NCI-H526 (cell line): ENCODE measurements at places on chromosomes 4 and X.

GRCh38 chr4:54626113-54626512 lies 31.6 kb upstream of the KIT start:
- no peak for DNase-seq

- DNase-seq, result no peak
These were observed 5.2 kb upstream of the PGRMC1 start for GRCh38 chrX:119230850-119231249.

GRCh38 chrX:151713849-151714248 lies 2.0 kb upstream of the FATE1 start:
- peak; percentile 13 for DNase-seq

DNA sequence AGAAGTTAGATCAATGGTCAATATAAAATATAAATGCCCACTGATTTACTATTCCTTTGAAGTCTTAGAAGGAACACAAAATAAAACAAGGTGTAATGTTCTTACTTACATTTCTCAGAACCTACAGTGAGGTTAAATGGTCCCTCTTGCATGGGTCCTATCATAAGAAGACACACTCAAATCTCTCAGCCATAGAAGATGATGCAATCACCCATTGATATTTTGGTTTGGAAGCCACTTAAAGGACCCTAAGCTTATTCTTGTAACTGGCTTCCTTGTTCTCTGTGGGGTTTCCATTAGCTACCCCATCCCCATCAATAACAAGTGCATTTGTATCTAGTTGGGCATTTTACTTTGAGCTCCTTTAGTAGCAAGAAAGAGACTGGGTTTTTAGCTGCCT lies 15.1 kb downstream of the REELD1 start:
- no peak for DNase-seq

GRCh38 chr4:158688813-158689212 lies 16.7 kb downstream of the ETFDH start:
- DNase-seq, result no peak

GRCh38 chrX:147735364-147735763 lies 176.4 kb upstream of the FMR1 start:
- no peak for DNase-seq

DNA sequence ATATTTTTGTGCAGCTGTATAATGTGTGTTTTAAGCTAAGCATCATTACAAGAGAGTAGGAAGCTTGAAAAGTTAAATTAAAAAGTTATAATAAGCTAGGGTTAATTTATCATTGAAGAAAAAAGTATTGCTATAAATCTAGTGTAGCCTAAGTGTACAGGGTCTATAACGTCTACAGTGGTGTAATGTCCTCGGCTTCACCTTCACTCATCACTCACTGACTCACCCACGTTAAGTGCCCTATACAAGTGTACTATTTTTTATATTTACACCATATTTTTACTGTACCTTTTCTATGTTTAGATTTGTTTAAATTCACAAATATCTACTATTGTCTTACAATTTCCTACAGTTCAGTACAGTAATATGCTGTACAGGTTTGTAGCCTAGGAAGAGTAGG lies 23.5 kb downstream of the ARAP2 start:
- DNase-seq, result no peak

GRCh38 chrX:142002471-142002870 lies 98.8 kb downstream of the MAGEC1 start:
- no peak for DNase-seq

DNA sequence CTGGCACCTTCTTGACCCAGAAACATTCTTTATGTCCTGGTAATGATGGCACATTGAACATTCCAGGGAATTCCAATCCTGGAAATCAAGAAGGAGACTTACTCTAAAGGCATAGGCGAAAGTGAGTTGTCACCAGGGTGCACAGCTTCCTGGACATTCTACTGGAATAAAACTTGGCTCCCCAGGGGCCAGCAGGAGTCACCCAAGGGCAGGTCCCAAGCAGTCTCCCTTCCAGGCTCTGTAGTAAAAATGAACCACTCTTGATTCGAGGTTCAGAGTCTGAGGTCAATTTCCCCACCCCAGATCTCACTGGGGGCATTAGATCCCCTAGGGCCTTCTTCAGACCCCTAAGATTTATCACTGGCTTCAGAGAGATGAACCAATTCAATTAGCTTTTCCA lies 338.7 kb upstream of the GATB start:
- DNase-seq, result no peak

GRCh38 chrX:856566-857290 lies 226.1 kb downstream of the SHOX start:
- DNase-seq, result no peak

DNA sequence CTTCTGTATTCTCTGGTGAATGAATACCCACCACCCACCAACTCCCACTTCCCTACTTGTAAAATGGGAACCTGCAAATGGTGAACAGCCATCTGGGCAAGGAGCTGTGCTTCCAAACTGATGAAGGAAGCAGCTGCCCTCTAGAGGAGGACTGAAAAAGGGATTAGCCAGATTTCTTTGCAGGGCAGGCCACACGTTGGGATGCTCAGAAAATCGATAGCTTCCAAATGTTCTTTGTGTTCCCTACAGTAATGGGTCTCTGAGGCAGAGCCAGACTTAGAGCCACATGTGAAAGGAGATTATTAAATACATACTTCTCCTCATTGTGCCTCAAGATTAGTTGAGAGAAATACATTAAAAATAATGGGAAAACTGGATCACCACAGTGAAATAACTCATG lies 39.3 kb upstream of the LPAR4 start:
- DNase-seq, result peak; percentile 15
